ENCODE measurements at places on chromosomes 11 and 22. TPM values are rescaled to one million over a fixed set of nuclear protein-coding genes. Genes with fewer than 3 reads are reported as not detected.

DNA sequence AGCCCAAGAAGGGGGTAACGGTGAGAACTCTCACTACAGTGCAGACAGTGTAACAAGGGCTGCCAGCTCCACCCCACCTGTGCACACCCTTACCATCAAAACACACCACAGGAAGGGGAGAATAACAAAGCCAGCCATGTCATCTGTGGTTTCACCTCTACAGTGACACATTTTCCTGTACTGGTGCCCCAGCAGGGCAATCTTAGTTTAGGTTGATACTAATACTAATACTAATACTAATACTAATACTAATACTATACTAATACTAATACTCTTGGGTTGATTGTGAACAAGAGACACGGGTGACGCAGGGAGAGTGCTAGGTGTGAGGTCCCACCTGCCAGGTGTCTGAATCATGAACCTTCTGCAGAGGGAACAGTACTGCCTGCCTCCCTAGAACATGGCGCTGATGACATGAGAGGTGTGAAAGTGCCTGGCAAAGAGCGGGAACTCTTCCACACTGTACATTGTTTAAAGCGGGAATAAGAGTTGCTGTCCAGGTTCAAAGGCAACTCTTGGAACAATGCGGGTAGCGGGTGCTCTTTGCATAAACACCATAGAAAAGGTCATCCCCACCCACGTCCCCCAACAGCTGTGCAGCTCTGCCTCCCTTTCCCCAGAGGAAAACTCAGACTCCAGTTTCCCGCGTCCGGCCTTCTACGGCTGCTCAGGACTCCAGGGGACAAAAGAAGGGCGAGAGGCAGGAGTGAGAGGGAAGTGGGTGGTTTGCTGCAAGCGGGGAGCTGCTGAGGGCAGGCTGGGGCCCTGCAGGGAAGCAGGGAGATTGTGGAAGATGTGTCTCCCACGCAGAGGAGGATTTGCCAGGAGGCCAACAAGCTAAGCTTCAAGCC lies 25.0 kb upstream of the TMPRSS4 start:
- DNase-seq = peak; percentile 81

GRCh38 chr11:127017482-127017881 lies 16.9 kb upstream of the KIRREL3 start:
- DNase-seq = no peak

- no peak for DNase-seq
Measured at GRCh38 chr11:32635819-32636218, 52.2 kb downstream of the EIF3M start.

GRCh38 chr22:30196141-30196879 lies 50.2 kb downstream of the LIF start:
- peak; percentile 94 for DNase-seq

DTX4 gene
- total RNA-seq = 6.4 TPM

GRCh38 chr11:35483131-35483820 lies 42.1 kb downstream of the PAMR1 start:
- no peak for DNase-seq

- no peak for DNase-seq
Measured at GRCh38 chr22:50473088-50473487, 1.7 kb downstream of the SBF1 start.

CHEK2 gene
- total RNA-seq = 6.3 TPM

SLC1A2 gene
- total RNA-seq = 0.84 TPM

CCDC81 gene
- 1.6 TPM for total RNA-seq

DNA sequence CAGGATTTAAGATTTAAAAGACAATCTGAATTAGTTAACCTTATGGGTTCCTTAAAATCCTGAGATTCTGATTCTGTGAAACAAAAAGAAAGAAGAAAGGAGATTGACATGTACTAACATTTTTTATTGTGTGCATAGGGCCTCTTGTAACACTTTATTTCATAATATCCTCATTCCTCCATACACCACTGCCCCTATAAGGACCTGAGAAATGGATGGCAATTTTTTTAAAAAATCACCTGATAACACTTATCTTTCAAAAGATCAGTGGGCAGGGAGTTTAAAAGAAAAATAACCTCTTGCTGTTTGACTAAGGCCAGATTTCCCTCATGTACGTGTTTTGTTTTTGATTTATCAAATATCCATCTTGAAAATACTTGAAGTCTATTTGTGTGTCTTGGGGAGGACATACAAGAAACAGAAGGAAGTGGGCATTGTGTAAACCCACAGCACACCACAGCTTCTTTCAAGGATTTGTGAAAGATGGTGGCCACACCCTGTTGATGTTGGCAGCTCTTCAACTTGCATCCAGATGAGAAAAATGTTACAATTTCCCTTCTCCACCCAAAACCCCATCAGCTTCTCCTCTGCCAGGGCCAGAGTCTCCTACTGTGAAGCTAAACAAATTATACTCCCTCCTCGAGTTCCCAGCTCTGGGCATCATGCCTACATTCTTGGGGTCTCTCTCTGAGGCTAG lies 35.0 kb upstream of the MPEG1 start:
- peak; percentile 80 for DNase-seq
